ENCODE measurements at places on chromosomes 1 and 21.

- DNase-seq, result no peak
Observed at GRCh38 chr1:244060117-244060516, 9.0 kb downstream of the ZBTB18 start.

- DNase-seq, result no peak
Observed at GRCh38 chr1:150259758-150260669, 2.4 kb downstream of the CA14 start.

GRCh38 chr1:73500154-73500553 is 697.8 kb downstream of the LRRIQ3 start:
- DNase-seq, result no peak

GRCh38 chr1:4960782-4961475 is 306.5 kb downstream of the AJAP1 start:
- DNase-seq, result no peak

- DNase-seq, result no peak
Observed at GRCh38 chr1:86822459-86822858, 91.5 kb downstream of the SELENOF start.

GRCh38 chr1:153734396-153735089 is 6.7 kb downstream of the INTS3 start:
- no peak for DNase-seq

GRCh38 chr1:235984041-235984825 is 80.7 kb downstream of the NID1 start:
- DNase-seq, result peak; percentile 75

GRCh38 chr1:157098519-157098918 is 1.1 kb downstream of the ETV3L start:
- no peak for DNase-seq

DNA sequence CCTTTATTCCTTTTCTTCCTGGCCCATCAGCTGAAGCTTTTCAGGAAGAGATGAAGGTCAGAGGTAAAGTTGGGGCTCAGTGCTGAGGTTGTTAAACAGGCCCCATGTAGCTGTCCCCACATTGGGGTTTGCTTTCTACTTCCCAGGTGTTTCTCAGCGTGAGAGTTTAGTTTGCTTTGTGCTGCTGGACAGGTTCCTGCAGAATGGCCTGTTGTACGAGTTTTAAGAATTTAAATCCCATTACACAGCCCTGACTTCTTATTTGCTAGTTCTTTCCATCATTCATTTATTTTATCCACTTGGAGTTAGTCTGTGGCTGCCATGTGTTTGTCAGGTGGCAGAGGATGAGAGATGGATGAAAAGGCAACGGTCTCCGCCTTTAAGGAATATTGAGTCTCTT is 19.2 kb downstream of the CTPS1 start:
- DNase-seq, result no peak

DNA sequence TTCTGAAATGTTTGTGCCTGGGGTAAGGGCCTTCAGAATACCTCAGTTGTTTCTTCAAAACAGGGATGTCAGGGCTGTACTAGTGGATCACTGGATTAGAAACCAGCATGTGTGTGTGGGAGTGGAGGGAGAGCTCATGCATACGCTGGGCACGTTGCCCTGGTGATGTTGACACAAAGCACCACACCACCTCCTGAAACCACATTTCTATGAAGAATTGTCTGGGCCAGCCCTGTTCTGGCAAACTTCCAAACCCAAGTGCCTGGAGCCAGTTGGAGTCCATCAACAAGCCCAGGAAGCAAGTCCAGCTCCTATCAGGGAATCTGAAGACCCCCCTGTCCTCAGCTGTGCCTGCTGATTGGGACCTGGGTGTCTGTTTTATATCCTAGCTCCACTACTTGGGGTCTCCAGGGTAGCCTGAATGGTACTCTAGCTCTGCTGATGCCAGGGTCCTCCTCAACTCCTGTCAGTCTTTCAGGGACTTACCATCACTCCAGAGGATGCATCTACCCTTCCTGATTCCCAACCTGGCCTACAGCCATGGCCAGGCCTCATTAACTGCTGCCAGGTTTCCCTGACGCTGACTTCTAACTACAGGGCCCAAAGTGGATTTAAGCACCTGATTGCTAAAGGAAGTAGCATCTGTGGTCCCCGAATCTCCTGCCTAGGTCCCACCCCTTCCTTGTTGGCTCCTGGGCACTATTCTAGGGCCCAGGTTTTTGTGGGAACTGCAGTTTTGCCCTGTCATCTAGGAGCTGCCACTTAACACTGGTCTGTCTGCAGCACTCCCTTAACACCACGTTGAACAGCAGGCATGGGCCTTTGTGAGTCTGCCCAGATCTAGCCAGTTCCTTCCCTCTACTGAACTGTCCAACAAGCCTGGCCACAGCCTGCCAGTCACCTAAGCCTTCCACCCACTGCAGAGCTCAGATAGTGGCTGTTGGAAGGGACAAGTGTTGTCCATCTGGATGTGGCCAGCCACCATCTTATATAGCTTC is 45.5 kb downstream of the LPAR3 start:
- DNase-seq, result peak; percentile 83

GRCh38 chr21:19704832-19705231 is 1293.4 kb upstream of the NCAM2 start:
- no peak for DNase-seq

DNA sequence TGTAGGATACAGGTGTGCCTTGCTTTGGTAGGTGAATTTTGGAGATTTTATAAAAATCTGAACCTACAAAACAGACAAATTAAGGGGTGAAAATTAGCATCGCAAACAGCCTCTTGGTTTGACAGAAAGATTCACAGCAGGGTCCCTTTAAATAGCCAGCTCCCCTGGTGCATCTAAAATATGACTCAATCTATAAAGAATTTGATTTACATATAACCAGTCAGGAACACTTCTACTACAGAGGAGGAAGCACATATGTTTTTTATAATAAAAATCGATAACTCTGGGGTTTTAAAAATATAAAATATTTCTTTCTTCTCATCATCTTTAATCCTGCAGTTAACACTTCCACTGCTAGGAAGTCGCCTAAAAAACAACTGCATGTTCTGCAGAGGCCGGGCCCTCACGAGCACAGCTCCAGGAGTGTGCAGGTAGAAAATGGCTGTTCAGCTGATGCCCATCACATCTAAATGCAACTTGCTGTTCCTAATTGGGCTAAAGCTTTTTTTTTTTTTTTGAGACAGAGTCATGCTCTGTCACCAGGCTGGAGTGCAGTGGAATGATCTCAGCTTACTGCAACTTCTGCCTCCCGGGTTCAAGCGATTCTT is 203.4 kb downstream of the HS2ST1 start:
- DNase-seq, result peak; percentile 39

DNA sequence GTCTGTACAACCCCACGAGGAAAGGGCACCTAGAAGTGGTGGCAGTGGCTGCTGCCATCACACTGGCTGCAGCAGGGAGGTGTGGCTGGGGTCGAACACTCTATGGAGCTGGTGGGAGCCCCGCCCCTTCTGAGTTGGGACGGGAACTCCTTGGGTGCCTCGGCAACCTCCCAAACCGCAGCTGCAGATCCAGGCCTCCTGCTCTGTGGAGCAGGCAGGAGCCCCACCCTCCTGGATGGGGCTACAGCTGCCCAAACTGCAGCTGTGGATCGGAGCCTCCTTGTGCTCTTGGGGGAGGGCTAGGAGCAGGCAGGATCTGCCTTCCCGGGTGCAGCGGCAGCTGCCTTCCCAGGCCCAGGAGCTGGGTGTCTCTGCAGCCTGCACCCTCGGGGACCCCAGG is 38.9 kb upstream of the TARDBP start:
- peak; percentile 42 for DNase-seq

DNA sequence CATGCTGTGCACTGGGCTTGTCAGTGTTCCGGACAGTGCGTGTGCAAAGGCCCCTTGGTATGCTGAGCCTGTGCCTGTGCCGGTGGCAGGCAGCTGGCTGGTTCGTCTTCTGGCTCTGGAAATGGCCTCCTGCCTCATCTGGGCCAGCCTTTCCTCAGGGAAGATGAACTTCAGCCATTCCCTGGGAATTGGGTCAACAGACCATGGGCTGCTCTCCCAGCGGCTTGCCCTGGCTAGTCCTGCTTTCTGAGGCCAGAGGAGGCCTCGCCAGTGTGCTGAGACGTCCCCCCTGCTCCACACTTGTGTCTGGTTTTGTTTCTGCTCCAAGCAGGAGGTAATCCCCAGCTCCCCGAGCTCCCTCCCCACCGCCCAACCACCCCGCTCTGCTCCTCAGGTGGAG is 32.6 kb upstream of the RD3 start:
- no peak for DNase-seq

GRCh38 chr1:229121845-229122436 is 149.0 kb upstream of the RAB4A start:
- no peak for DNase-seq

DNA sequence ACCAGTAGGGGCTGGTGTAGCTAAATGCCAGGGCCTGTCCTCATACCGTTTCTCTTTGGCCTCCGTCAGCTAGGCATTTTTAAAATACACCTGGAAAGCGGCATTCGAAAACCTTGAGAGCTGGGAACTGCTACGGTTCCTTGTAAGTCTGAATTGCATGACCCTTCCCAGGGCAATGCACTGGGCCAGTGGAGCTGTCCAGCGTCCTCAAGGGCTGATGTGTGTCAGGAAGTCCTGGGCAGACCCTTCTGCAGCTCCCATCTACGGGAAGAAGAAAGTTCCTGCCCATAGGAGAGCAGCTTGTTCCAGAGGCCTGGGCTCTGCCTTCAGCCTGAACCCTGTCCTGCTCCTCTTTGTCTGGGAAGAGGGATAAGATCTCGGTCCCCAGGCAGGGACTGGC is 34.1 kb downstream of the UBASH3A start:
- no peak for DNase-seq

DNA sequence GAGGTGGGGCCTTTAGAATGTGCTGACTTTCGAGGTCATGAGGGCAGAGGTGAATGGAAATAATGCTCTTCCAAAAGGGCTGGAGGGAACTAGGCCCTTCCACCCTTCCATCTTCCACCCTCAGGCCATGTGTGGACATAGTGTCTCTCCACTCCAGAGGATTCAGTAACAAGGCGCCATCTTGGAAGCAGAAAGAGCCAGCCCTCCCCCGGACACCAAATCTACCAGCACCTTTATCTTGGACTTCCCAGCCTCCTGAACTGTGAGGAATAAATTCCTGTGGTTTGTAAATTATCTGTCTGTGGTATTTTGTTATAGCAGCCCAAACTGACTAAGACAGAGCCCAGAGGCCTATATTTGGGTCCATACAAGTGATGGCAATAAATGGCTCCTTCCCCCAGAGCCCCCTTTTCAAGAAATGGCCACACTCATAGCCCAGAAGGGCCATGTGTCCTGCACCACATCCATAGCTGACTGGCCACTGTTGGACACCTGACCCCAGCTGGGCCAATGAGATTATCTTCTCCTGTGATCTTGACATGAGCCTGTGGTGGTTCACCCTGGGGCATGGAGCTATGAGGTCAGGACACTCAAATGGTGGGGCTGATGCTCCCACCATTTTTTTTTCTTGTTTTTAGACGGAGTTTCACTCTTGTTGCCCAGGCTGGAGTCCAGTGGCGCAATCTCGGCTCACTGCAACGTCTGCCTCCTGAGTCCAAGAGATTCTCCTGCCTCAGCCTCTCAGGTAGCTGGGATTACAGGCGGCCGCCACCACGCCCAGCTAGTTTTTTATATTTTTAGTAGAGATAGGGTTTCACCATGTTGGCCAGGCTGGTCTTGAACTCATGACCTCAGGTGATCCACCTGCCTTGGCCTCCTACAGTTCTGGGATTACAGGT is 114.9 kb downstream of the RRAGC start:
- DNase-seq, result no peak

- DNase-seq, result no peak
Observed at GRCh38 chr1:67393737-67394136, 36.5 kb downstream of the SERBP1 start.

DNA sequence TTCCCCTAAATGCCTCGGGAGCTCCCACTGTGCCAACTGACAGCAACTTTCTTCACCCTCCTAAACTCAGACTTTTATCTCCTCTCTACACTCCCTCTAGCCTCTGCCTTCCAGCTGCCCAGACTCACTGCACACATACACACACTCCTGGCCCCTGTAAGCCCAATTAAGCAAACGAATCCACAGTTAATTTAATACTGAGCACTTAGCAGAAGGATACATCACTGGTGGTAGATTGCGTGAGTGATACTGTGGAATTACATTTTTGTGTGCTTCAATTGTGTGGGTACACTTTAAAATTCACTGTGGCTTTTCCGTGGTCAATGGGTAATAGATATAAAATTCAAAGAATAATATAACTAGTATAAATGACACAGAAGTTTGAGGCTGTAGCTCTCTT is 33.6 kb upstream of the GJB5 start:
- DNase-seq, result no peak

- DNase-seq, result no peak
Observed at GRCh38 chr1:178727014-178727895, 2.2 kb downstream of the RALGPS2 start.

GRCh38 chr1:14421295-14421976 is 177.0 kb upstream of the KAZN start:
- DNase-seq, result no peak

- DNase-seq, result no peak
Observed at GRCh38 chr21:27572696-27573095, 605.8 kb upstream of the ADAMTS5 start.

DNA sequence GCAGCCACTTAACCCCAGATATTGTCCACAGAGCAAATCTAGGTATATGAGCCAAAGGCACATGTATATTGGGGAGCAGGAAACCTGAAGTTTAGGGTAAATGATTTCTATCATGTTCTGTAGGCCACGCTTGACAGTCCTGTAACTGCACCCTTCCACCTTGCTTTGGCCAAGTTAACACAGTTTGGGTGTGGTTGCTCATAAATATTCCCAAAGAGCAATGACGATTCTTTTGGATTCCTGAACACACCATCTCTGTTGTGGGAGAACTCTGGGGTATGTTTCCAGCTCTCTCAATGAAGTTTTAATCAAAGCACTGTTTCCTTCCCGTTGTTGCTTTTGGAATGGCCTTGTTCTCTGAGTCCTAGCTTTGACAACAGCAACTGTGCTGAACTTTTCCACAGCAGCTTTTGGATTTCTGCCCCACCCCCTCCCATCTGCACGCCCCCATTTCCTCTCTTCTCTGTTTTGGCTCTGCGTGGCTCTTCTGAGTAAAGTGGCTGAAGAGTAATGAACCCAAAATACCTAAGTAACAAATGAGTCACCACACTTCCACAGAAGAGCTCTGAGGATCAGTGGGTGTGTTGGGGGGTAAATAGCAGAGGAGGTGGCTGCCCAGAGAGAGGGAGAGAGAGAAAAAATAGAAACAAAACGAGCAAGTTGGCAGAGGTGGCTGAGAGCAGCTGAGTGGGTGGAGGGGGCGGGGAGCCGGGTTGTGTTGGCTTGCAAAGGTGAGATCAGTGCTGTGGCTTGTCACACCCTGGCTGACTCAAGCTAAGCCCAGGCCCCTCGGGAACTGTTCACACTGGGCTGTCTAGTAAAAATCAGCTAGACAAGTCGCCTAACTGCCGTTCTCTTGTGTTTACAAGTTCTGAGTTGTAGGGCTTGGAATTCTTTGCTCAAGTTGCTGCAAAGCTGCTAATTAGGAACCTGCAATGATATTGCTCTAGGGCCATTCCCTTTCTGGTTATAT is 26.9 kb upstream of the RAP1A start:
- peak; percentile 60 for DNase-seq

DNA sequence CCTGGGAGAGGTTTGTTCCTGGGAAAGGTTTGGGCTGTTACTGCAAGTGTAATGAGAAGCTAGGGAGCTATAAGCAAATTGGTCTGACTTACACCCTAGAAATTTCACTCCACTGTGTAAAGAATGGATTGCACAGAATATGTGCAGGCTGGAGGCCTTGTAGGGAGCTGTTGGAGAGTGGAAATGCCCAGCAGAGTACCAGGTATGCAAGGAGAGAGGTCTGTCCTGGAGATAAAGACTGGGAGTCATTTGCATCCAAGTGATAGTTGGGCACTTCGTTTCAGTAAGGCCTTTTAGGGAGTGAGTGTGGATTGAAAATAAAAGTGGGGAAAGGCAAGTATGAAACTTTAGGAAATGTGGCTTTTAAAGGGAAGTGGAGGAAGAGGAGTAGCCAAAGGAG is 75.8 kb downstream of the CACNA1E start:
- no peak for DNase-seq
